IPS DF 6.9 (cell line): ENCODE measurements at places on chromosomes 4 and X.

DNA sequence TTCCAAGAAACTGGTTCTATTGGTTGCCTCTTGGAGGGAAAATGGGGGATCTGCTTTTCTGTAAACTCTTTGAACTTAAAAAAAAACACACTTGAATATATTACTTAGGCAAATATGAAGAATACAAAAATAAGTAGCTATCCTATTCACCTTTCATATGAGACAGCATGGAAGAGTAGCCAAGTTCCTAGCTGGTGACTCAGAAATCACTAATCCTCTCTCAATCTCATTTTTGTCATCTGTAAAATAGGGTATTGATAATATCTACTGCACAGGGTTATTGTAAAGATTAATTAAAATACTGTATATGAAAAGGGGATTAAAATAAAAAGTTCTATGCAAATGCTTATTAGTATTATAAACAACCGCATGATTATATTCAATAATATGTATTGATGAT lies 12.7 kb downstream of the MGARP start:
- no peaks in the 10 kb centered on the region for H3K36me3 ChIP-seq
- H3K4me3 ChIP-seq: no peak overlapping the region
- no peaks in the 10 kb centered on the region for H3K27me3 ChIP-seq
- no peaks in the 10 kb centered on the region for H3K4me1 ChIP-seq

DNA sequence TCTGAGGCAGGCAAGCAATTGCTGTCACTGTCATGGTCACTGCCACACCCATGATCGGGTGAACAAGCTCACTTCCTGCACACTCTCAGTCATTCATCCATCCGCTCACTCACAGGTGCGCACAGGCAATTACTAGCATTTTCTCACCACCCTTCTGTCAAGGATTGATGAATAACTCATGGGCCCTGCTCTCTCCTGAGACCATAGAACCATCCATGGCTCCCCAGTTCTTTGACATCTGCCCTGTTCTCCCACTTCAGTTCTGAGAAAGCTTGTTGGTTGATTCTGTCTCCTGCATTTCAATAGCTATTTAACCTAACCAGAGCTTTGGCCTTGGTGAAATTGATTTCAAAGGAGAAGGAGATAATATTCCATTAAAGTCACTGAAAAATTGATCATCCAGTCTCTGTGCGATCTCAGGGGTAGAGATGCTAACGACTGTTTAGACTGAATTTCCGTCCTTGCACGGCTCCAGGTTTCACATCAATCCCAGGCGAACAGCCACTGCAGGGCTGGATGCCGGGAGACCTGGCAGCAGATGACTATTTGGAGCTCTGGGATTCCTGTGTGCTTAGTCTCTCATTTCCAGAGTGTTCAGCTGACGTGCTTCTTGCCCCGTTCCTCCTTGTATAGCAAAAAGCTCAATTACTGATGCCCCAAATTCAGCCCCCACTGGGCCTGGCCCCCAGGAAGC lies 36.9 kb upstream of the ADRA2C start:
- no peak overlapping the region for H3K27ac ChIP-seq
- no peak for DNase-seq
- H3K27me3 ChIP-seq: peaks cover 11% of the 10 kb centered on the region

DNA sequence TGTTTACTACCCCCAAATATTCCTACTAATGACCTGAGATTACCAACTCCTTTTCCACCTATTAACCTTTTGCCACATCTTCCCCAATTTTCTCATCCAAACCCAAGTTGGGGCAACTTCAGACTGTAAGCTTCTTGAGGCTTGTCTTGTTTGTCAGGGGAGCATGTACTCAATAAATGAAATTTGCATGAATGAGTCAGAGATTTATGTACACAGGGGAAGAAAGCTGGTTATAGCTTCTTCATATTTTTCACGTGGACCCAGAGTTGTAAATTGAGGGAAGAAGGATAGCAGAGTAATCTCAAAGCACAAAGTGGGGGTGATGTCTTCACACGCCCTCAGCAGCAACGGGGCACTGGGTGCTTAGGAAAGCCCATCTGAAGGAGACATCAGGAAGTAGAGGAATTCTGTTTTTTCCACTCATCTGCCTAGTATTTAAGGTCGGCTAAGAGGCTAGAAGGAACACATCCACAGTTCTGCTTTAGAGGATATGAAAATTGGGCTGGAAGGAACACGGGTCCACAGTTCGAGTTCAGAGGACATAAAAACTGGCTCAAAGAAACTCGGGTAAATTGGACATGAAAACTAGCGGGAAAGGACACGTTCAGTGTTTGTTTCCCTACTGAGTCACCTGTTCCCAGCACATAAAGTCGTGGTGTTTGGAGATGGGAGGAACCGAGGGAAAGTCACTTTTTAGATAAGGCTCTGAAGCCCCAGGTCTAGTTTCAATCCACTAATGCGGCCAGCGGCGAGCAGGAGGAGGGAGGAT lies 696 bp upstream of the CA5B start:
- H3K4me1 ChIP-seq: no peaks in the 10 kb centered on the region
- no peaks in the 10 kb centered on the region for H3K36me3 ChIP-seq
- H3K4me3 ChIP-seq: no peak overlapping the region

GRCh38 chrX:72245461-72246089 lies 6.7 kb upstream of the ERCC6L start:
- H3K4me1 ChIP-seq: no peaks in the 10 kb centered on the region
- H3K4me3 ChIP-seq: no peak overlapping the region
- H3K27ac ChIP-seq: no peak overlapping the region
- no peaks in the 10 kb centered on the region for H3K27me3 ChIP-seq
- no peak for DNase-seq

- no peak overlapping the region for H3K4me3 ChIP-seq
- peaks cover 2% of the 10 kb centered on the region for H3K4me1 ChIP-seq
- H3K27ac ChIP-seq: no peak overlapping the region
- DNase-seq: no peak
- no peaks in the 10 kb centered on the region for H3K27me3 ChIP-seq
- H3K36me3 ChIP-seq: no peaks in the 10 kb centered on the region
These were observed 209.5 kb downstream of the HS6ST2 start for GRCh38 chrX:132748909-132749308.

DNA sequence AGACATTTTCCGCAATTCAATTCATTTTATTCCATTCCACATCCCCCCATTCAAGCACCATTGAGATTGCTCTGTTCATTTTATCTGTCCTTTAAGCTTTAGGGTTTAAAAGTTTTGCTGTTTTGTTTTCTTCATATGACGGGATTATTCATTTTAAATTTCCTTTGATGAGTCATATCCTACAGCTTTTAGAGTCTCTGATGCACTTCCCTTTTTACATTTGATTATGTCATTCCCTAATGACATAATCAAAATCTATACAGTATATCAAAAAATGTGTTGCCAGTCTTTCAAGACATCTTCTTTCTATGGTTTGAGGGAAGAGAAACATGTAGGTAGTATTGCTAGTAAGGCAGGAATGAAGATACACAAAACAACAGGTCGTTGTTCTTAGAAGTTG lies 456.3 kb downstream of the PDGFC start:
- H3K4me1 ChIP-seq: no peaks in the 10 kb centered on the region
- H3K27me3 ChIP-seq: no peaks in the 10 kb centered on the region
- DNase-seq: no peak
- H3K4me3 ChIP-seq: no peak overlapping the region

DNA sequence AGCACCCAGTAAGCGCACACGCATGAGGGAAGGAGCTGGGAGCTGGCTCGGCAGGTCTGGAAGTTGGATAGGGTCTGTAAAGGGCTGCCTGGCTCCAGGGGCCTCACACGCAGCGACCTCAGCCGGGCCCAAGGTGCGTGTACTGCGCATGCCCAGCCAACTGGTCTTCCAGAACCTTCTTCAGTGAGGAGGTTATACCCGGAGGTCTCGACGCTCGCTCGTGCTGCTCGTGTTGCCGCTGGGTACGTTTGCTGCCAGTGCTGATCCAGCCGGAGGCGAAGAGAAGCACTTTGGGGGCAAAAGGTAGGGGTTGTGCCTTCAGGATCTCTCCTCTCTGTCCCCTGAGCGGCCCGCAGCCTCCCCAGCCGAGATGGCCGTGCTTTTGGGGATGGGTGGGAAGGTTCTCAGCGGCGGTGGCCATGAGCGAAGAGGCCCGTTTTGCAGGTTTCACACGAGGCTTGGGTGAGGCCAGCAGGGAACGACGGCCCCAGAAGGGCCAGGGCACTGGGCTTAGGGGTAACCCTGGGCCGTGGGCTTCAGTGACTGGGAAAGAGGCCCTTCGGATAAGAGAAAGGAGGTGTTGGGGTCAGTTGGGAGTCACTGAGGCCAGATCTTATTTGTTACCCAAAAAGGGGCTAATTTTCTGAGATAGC lies 3.8 kb upstream of the CXCL9 start:
- H3K27me3 ChIP-seq: no peaks in the 10 kb centered on the region
- H3K4me1 ChIP-seq: no peaks in the 10 kb centered on the region; the same call in 1 of the 2 replicates
- no peak overlapping the region for H3K27ac ChIP-seq
- no peak overlapping the region for H3K4me3 ChIP-seq
- no peak for DNase-seq

GRCh38 chr4:123446865-123447474 lies 50.4 kb downstream of the SPRY1 start:
- no peaks in the 10 kb centered on the region; the same call in 1 of the 2 replicates for H3K4me1 ChIP-seq
- no peaks in the 10 kb centered on the region for H3K27me3 ChIP-seq
- H3K36me3 ChIP-seq: no peaks in the 10 kb centered on the region
- no peak overlapping the region for H3K4me3 ChIP-seq
- no peak for DNase-seq

- no peak overlapping the region for H3K27ac ChIP-seq
- no peak for DNase-seq
- no peaks in the 10 kb centered on the region for H3K27me3 ChIP-seq
- H3K4me1 ChIP-seq: no peaks in the 10 kb centered on the region
- no peak overlapping the region for H3K4me3 ChIP-seq
- H3K36me3 ChIP-seq: peaks cover 18% of the 10 kb centered on the region; the same call in 1 of the 2 replicates
These were observed 31.1 kb downstream of the CLDN22 start for GRCh38 chr4:183288955-183289354.

- H3K4me1 ChIP-seq: no peaks in the 10 kb centered on the region; the same call in 1 of the 2 replicates
- H3K36me3 ChIP-seq: no peaks in the 10 kb centered on the region
- H3K27ac ChIP-seq: no peak overlapping the region
- no peaks in the 10 kb centered on the region for H3K27me3 ChIP-seq
- no peak for DNase-seq
These were observed 352.4 kb downstream of the CAMK2D start for GRCh38 chr4:113409181-113409580.

DNA sequence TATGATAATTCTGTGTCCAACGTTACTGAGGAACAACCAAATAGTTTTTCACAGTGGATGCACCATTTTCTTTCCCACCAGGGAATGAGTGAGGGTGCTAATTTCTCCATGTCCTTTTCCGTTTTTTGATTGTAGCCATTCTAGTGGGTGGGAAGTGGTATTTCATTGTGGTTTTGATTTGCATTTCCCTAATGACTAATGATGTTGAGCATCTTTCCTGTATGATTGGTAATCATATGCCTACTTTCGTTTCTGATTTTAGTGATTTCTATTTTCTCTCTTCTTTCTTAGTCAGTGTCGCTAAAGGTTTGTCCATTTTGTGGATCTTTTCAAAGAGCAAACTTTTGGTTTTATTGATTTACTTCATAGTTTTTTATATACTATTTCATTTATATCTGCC lies 32.1 kb upstream of the TEX13D start:
- H3K4me3 ChIP-seq: no peak overlapping the region
- H3K27ac ChIP-seq: no peak overlapping the region
- H3K36me3 ChIP-seq: no peaks in the 10 kb centered on the region
- DNase-seq: no peak
- H3K27me3 ChIP-seq: no peaks in the 10 kb centered on the region

GRCh38 chr4:73729534-73730165 lies 10.7 kb upstream of the CXCL8 start:
- H3K27me3 ChIP-seq: no peaks in the 10 kb centered on the region
- H3K4me1 ChIP-seq: no peaks in the 10 kb centered on the region
- H3K36me3 ChIP-seq: no peaks in the 10 kb centered on the region
- DNase-seq: peak; percentile 35

DNA sequence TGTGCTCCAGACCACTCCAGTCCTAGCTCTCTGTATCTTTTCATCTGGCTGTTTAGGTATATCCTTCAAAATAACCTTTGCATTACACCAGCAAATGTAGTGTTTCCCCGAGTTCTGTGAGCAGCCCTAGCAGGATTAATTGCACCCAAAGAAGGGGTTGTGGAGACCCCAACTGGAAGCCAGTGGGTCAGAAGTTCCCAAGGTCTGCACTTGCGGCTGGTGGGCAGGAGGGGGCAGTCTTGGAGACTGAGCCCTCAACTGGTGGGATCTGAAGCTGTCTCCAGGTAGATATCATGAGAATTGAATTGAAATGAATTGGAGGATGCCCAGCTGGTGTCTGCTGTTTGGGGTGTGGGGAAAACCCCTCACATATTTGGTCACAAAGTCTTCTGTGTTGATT lies 1485.3 kb upstream of the TENM3 start:
- no peaks in the 10 kb centered on the region for H3K36me3 ChIP-seq
- DNase-seq: no peak
- no peaks in the 10 kb centered on the region for H3K4me1 ChIP-seq
- no peak overlapping the region for H3K27ac ChIP-seq

- no peak for DNase-seq
- no peak overlapping the region for H3K27ac ChIP-seq
- H3K27me3 ChIP-seq: no peaks in the 10 kb centered on the region; the same call in 1 of the 2 replicates
- H3K36me3 ChIP-seq: no peaks in the 10 kb centered on the region
- no peaks in the 10 kb centered on the region; the same call in 1 of the 2 replicates for H3K4me1 ChIP-seq
- no peak overlapping the region for H3K4me3 ChIP-seq
These were observed 50.4 kb upstream of the CCDC160 start for GRCh38 chrX:134186362-134187121.

DNA sequence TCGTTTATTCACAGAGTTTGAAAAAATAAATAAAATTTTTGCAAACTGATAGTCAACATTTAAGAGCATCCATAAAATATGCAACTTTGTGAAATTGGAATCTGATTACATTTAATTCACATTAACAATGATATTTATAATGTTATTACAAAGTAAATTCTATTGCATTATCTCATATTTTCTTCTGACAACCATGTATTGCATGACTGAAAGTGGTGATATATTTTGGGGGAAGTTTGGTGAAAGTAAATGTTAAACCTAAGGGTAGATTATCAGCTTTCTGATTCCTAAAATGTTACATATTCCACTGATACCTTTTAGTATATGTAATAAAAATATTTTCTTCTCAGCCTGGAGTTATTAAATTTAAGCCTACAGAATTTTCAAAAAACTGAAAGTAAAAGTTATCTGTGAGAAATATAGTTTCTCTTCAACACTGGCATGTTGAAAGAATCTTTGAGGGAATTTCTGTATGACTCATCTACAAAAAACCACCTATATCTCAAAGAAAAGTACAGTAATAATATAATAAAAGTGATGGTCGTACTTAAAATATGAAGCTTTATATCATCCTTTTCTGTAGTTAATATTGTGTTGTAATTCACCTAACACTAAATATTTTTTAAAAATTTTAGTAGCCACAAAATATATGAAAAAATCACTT lies 1179.6 kb upstream of the PCDH7 start:
- no peak for DNase-seq
- no peak overlapping the region for H3K4me3 ChIP-seq
- no peaks in the 10 kb centered on the region for H3K36me3 ChIP-seq
- no peak overlapping the region for H3K27ac ChIP-seq

GRCh38 chrX:55742649-55743048 lies 25.1 kb downstream of the RRAGB start:
- no peak overlapping the region for H3K27ac ChIP-seq
- no peaks in the 10 kb centered on the region for H3K27me3 ChIP-seq
- H3K4me1 ChIP-seq: no peaks in the 10 kb centered on the region
- H3K4me3 ChIP-seq: no peak overlapping the region
- no peak for DNase-seq

GRCh38 chr4:136424052-136424451 lies 1108.2 kb downstream of the PCDH18 start:
- no peak overlapping the region for H3K4me3 ChIP-seq
- DNase-seq: no peak
- no peak overlapping the region for H3K27ac ChIP-seq
